ENCODE measurements at places on chromosomes 11 and 22.

DNA sequence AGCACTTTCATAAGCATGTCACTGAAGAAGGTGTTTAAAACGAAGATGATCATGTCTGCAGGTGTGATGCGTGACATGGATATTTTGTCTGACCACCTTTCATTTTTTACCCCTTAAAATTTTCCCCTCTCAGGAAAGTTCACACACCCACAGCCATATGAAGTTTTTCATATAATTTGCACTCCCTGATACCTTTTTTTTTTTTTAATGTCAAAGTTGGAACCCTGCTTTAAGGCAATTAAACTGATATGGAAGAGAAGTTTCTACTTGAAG lies 104.6 kb downstream of the ATXN10 start:
- DNase-seq: no peak

GRCh38 chr11:44684859-44685281 lies 41.9 kb upstream of the TSPAN18 start:
- DNase-seq: no peak

GRCh38 chr22:36213586-36213985 lies 12.0 kb upstream of the APOL4 start:
- no peak for DNase-seq

- no peak for DNase-seq
Measured at GRCh38 chr22:48807155-48807554, 1020.5 kb downstream of the BRD1 start.

DNA sequence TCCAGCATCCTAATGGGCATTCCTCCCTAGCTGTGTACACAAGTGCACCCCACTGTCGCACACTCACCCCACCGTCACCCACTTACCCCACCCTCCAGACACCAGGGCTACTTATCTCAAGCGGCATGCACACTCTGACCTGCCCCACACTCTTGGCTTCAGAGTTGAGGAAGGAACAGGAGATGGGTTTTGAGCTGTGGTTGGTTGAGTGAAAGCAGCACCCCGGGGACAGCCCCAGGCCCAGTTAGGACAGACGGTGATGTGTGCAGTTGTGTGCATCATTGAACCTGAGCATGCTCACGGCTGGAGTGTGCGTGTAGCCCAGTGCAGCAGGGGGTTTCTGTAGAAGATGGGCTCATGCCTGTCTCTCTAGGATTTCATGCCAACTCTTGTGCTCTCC lies 32.5 kb downstream of the AHNAK start:
- no peak for DNase-seq

DNA sequence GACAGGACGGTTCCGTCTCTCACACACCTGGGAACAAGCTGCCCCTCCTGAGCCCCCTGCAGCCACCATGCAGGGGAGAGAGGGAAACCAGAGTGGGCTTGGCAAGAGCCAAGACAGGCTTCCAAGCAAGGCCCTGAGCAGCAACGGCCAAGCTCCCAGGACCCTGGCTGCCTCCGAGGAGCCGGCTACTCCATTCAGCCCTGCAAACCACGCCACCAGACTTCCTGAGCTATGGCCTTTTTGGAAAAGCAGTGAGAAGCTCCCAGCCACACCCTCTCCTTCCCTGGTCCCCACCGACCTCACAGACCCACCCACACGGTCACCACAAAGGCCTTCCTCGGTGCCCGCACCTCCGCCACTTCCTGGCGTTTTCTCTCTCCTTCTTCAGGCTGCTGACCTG lies 479.0 kb downstream of the BRD1 start:
- no peak for DNase-seq

- no peak for DNase-seq
Measured at GRCh38 chr11:44008088-44008501, 39.7 kb upstream of the ACCSL start.

DNA sequence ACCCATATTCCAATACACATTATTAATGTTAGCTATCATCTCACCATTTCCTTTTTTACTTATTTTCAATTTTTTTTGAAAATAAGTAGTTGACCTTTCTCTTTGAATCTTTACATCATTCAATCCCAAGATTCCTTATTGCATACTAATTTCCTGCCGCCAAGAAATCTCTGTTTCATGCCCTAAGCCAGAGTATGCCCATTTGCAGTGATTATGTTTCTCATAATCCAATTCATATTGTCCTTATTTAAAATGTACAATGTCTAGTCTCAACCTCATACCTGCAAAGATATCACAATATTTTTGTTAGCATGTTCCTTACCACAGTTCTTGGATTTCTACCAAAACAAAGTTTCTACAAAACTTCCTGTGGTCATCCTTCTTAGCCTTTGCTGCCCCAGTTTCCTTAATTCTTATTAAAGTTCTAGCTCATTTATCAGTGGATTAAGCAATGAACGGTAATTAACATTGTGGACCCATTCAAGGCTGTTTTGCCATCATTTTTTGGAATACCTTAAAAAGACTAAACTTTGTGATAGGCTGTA lies 75.3 kb downstream of the CD44 start:
- DNase-seq: no peak

All from T-helper 22 cell (primary cell).